ENCODE measurements at places on chromosomes 6 and 20. TPM values are rescaled to one million over a fixed set of nuclear protein-coding genes. Genes with fewer than 3 reads are reported as not detected.

PARD6B gene
- 26.6 TPM for total RNA-seq

- no peaks in the 10 kb centered on the region for H3K36me3 ChIP-seq
- DNase-seq, result no peak
- H3K4me3 ChIP-seq, result no peak overlapping the region
- no peak overlapping the region for H3K27ac ChIP-seq
- H3K4me1 ChIP-seq, result peaks cover 7% of the 10 kb centered on the region
- H3K27me3 ChIP-seq, result peaks cover 7% of the 10 kb centered on the region
These were observed 84.9 kb upstream of the LRFN2 start for GRCh38 chr6:40672087-40672486.

DNA sequence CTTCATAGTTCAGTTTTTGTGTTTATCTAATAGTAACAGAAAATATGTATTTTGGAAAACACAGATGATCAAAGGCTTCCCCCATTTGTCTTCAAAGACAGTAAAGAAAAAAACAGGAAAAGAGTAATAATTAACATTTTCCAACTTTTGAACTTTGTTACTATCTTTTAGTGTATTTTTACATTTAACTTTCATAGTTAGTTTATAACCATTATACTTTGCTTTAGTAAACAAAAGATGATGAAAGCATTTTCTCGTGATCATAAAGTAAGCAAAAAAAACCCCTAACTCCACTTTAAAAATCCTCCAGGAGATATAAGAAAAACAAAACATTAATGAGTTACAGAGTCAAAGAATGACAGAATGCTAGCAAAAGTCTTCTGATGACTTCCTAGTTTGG, 13.6 kb upstream of the GPRC6A start:
- H3K27ac ChIP-seq, result no peak overlapping the region
- H3K4me3 ChIP-seq, result no peak overlapping the region
- no peaks in the 10 kb centered on the region for H3K36me3 ChIP-seq
- peaks cover 28% of the 10 kb centered on the region for H3K4me1 ChIP-seq

DNA sequence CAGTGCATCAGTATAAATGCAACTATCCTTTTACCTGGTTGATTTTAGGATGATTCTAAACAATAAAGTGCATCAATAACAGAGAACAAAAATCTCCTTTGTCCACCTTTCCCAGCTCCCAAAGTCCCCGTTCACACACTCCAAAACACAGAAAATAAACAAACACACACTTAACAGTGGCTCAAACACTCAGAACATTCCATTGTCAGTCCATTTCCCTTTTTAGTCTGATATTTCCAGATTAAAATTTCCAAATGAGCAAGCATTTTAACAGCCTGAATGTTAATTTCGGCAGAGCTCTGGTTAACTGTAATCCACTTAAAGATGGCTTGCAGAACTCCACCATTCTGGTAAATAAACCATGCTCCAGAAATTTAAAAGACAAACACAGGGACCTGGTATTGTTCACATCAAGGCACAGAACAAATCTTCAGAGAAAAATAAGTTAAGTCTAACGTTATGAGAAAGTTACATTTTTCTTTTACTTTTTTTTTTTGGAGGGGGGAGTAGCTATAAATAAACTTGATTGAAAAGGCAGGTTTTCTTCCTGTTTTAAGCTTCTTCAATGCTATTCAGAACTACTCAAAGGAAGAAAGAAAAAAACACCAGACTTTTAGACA, 100.8 kb downstream of the DST start:
- H3K4me1 ChIP-seq, result peaks cover 57% of the 10 kb centered on the region
- peak overlapping the region; percentile 92 for H3K27ac ChIP-seq
- H3K27me3 ChIP-seq, result no peaks in the 10 kb centered on the region
- H3K4me3 ChIP-seq, result peak overlapping the region; percentile 59

All from HepG2 (cell line).